Stimulated activated CD4-positive, alpha-beta T cell treated with anti-CD3 and anti-CD28 coated beads, TNF-alpha, amount 100 ng/mL, for 48 hours (primary cell): ENCODE measurements at places on chromosomes 7 and 10.
A peak's percentile ranks its signal among the peaks of the same experiment; 100 is the strongest.

GRCh38 chr10:103794996-103795395 is 60.4 kb downstream of the SH3PXD2A start:
- DNase-seq, result no peak

GRCh38 chr10:89255793-89256192 is 4.2 kb upstream of the LIPA start:
- no peak for DNase-seq

- no peak for DNase-seq
Observed at GRCh38 chr10:46225597-46225996, 61.2 kb upstream of the ANTXRL start.

DNA sequence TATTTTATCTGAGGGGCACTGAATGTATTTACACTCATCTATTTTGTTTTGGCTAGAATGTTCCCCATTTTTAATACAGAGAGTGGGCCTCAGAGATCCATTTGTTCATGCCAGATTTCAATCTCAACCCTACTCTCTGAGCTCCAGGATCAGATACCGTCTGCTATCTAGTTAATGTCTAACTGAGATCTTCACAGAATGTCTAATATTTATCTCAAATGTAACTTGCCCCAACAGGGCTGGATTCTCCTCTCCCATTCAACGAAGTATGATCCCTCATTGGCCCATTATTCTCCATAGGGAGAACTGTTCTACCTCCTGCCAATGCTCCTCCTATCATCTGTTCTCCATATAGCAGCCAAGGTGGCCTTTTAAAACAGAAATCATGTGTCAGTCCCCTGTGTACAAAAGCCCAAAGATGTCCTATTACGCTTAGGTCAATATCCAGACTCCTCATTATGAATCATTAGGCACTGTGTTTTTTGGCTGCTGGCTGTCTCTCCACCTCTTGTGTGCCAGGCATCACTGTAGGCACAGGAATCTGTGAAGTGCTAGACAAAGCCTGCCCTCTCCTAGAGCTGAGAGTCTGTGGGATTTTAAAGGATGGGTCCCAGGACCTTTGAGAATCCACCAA is 169.3 kb upstream of the AGK start:
- DNase-seq, result no peak

DNA sequence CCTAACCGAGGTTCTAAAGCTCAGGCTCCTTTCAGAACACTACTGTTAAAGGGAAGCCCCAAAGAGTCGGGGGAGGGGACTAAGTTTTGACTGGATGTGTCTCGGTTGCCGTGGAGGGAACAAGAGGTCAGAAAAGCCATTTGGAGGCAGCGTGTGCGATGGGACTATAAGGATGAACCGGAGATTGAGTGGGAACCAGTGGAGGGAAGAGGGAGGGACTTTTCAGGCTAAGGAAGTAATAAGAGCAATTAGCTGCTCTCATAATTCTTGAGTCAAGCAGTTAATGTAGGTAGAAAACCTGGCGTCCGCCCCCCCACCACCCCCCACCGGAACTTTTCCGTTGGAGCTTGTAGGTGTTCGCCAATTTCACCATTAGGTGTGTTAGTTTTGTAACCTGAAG is 491 bp upstream of the AKAP9 start:
- DNase-seq, result peak; percentile 7

DNA sequence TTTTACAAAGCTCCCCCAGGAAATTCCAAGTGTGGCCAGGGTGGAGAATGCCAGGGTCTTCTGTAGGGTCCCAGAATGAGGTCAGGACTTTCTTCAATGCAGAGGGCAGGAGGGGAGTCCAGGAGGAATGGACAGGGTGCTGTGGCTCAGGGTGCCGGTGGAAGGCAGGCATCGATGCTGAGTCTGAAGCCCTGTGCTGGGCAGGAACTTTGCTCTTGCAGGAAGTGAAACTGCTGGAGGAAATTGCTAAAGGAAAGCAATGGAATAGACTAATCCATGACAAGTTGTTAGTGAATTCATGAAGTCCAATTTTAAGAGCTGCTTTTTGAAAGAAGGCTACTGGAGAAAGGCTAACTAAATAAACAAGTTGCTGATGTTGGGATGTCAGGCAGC is 14.8 kb downstream of the PTPRE start:
- no peak for DNase-seq

- no peak for DNase-seq
Observed at GRCh38 chr7:36615852-36616540, 108.3 kb downstream of the AOAH start.

GRCh38 chr7:75596727-75597614 is 104.9 kb downstream of the SPDYE5 start:
- no peak for DNase-seq

DNA sequence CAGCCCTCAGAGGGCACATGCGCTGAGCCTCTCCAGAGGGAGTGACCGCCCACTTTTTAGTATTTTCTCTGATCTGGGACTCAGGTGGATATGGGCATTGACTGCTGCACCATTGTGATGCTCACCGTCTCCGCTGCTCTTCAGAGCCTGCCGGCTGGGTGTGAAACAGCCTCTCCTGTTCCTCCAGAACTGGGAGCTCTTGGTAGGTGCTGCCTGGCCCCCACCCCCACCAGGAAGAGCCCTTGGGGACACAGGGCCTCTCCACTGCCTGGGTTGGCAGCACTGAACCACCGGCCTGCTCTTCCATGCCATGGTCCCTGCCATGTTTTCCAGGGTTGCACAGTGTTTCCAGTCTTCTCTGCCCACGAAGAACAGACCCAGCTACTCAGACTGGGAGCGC is 36.3 kb downstream of the ARHGAP22 start:
- DNase-seq, result no peak

GRCh38 chr10:36092116-36092515 is 450.0 kb upstream of the FZD8 start:
- DNase-seq, result no peak

- DNase-seq, result no peak
Observed at GRCh38 chr7:41915871-41916270, 213.0 kb upstream of the INHBA start.

- no peak for DNase-seq
Observed at GRCh38 chr10:98435178-98435577, 11.6 kb downstream of the HPS1 start.

GRCh38 chr7:143046426-143046851 is 5.7 kb upstream of the OR6V1 start:
- no peak for DNase-seq

DNA sequence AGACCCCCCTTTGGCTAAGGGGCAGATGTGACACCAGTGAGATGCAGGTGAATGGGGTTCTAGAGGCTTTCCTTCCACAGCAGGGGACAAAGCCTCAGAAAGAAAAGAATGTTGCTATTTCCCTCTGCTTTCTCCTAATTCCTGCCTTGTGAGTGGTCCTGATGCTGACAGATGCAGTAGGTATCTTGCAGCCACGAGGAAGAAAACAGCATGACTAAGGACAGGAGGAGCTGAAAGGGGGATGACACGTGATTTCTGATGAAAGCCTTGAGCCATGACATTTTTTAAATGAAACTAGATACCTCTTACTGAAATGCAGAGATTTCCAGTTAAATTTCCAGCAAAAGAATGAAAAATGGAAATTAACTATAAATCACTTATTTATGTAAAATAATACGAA is 92.4 kb downstream of the C1GALT1 start:
- DNase-seq, result no peak

- DNase-seq, result no peak
Observed at GRCh38 chr10:49668684-49669083, 10.8 kb upstream of the C10orf53 start.

- no peak for DNase-seq
Observed at GRCh38 chr10:103067956-103068355, 125.1 kb downstream of the NT5C2 start.

GRCh38 chr7:38819463-38819862 is 89.5 kb downstream of the VPS41 start:
- no peak for DNase-seq

DNA sequence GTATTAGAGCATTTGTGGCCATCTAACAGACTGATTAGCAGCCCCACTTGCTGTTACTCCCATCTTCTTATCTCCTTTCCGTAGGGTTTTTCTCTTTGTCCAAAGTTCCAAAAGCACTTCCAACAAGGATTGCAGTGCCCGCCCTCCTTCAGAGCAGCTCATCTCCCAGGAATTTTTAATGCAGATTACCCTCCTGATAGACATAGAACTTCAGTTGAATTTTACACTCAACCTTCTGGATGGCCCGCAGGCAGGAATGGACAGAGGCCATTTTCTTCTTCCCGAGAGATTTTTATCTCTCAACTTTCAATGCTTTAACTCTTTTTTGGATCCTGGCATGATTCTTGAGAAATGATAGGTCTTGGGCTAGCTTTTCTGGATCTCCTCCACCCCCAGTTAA is 23.3 kb downstream of the PRKG1 start:
- DNase-seq, result no peak

- no peak for DNase-seq
Observed at GRCh38 chr7:128902761-128903585, 7.5 kb downstream of the KCP start.

- DNase-seq, result no peak
Observed at GRCh38 chr7:76278540-76278939, 23.9 kb upstream of the HSPB1 start.

- DNase-seq, result peak; percentile 5
Observed at GRCh38 chr7:132485600-132486273, 90.5 kb downstream of the PLXNA4 start.

DNA sequence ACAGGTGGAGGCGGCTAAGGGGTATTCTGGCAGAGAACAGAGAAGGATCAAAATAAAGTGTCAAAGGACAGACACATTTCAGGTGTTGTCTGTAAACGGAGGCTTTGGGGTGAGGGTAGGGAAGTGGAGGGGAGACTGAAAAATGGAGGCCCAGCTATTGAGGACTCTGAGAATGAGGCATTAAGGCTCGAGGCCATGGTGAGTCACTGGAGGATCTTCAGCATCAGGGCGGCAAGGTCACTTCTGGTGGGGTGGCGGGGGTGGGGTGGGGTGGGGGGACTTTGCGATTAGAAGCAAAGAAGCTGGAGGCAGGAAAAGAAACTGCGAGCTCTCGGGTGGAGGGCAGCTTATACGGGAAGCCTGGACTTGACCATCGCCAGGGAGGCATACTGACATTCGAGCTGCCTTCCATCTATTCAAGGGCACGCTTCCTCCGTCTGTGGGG is 58.4 kb upstream of the PCGF5 start:
- no peak for DNase-seq

DNA sequence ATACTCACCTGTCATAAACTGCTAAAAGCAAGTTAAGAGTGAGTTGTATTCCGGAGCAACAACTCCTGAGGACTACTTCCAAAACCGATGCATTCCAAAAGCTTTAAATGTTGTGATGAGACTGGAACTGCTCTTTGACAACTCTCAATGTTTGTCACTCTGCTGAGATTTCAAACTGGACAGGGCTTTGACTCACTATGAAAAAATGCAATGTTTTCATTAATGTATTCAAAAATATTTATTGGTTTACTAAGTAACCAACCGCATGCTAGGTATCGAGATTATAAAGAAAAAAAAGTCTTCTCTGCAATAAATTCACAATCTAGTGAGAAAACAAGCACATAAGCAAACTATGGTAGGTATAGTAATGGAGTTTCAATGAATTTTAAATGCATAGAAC is 107.9 kb upstream of the GNAI1 start:
- no peak for DNase-seq

DNA sequence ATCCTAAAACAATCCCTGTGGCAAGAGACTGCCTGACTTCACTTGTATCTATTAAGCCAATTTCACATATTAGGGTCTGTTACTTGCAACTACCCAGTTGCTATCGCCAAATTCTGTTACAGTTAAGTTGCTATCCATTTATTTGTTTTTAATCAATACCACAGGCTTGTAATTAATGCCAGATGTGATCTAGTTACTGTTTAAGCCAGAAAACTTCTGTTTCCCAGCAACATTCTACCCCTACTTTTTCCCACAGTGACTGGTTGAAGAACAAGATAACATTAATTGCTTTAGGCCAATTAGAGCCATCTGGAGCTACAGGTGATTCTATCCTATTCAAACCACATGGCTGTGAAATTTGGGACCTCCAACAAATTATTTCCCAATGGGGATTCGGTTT is 131.3 kb downstream of the ALOX5 start:
- no peak for DNase-seq

DNA sequence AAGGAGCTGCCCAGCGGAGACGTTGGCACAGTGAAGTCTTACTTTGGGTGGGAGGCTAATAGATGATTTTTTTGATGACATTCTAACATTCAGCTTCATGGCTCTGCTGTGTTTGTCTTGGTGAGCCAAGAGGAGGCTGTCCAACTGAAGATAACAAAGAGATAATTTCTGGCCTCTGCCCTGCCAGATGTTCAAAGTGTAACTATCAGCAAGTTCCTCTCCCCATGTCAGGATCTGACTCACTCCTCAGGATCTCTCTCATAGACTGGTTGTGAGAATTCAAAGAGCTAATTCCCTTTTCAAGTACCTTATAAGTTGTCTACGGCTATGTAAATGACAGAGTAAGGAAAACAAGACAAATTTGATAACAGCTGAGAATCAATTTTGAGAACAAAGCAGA is 1340.9 kb downstream of the XPNPEP1 start:
- no peak for DNase-seq

DNA sequence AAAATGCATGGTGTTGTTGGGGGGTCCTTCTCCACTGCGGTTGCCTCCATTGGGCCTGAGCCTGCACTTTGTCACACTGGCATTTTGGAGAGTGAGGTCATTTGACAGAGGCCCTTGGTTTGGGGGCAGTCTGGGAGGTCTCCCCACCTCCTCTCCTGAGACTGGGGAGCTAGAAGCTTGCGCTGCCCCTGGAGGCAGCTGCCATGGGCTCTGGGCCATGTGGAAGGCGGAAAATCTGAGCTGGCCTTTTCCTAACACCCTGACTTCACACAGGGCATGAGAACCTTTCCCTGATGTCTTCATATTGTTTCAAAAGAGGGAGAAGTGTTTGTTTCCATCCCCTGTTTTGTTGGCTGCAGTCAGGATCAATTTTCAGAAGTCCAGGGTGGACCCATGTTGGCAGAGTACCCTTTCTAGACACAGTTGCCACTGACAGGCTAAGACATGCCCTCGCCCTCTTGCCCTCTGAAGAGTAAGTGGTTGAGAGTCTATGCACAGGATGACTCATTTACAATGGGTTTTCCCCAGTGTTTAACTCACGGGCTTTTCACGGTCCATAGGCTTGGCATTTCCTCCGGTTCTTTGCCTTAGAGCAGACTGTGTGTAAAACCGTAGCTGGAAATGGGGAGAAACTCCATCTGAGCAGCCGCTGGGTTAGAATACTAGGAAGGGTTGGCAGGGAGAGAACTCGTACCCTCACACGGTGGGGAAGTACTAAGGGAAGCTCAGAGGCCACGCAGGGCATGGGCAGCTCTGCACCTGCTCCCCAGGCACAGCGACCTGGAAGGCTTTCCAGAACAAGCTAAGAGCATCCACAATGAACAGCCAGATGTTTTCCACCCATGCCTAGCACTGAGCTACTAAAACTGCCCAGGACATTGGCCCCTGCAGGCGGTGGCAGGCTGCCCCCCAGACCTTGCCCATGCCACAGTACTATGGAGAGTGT is 655.0 kb downstream of the SDK1 start:
- DNase-seq, result no peak

DNA sequence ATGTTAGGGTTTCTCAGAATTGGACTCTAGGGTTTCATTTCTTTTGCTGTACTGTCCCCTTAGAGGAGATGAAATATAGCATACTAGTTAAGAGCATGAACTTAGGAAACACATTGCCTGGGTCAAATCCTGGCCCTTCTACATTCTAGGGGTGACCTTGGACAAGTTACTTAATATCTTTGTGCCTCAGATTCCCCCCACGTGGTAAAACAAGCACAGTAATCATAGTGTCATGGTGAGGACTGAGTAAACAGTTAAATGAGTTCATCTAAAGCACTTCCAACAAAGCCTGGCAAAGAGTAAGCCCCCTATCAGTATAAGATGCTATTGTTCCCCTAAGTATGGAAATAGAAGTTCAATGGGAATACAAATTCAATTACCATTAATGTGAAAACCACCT is 5.1 kb downstream of the DPY19L1 start:
- DNase-seq, result no peak
